ENCODE measurements at places on chromosomes 1 and 21. TPM values are rescaled to one million over a fixed set of nuclear protein-coding genes. Genes with fewer than 3 reads are reported as not detected.

BNIPL gene
- total RNA-seq: 0.17 TPM

ITLN2 gene
- 0.35 TPM for total RNA-seq

CYP2J2 gene
- total RNA-seq: 3.2 TPM

CCDC17 gene
- 1.8 TPM for total RNA-seq

OPTC gene
- total RNA-seq: not detected

LAD1 gene
- 187 TPM for total RNA-seq

PLEKHN1 gene
- 25.6 TPM for total RNA-seq

KRTAP11-1 gene
- not detected for total RNA-seq

AURKAIP1 gene
- total RNA-seq: 153 TPM

UBE2U gene
- total RNA-seq: not detected

CD247 gene
- total RNA-seq: not detected

PLA2G2E gene
- total RNA-seq: not detected

ADAMTSL4 gene
- total RNA-seq: 2.9 TPM

AADACL3 gene
- not detected for total RNA-seq

LCE3E gene
- not detected for total RNA-seq

CD1D gene
- total RNA-seq: 1.3 TPM

PGBD5 gene
- total RNA-seq: not detected

SYT6 gene
- not detected for total RNA-seq

LCE1C gene
- 11.1 TPM for total RNA-seq

NUDT4B gene
- total RNA-seq: not detected

RPS27 gene
- total RNA-seq: 1,002 TPM

SPRR3 gene
- total RNA-seq: not detected

All from mammary epithelial cell (primary cell).